Dermis microvascular lymphatic vessel endothelial cell (primary cell): ENCODE measurements at places on chromosomes 16 and 17. TPM values are rescaled to one million over a fixed set of nuclear protein-coding genes. Genes with fewer than 3 reads are reported as not detected.

Gene KRTAP9-1
- total RNA-seq = not detected in 2 replicates

Gene SOX9
- not detected in 2 replicates for total RNA-seq

Gene BORCS6
- 7.8 and 10.1 TPM in 2 replicates for total RNA-seq

Gene CCDC92B
- total RNA-seq = not detected in 2 replicates

Gene C17orf78
- not detected in 2 replicates for total RNA-seq

Gene HOXB4
- total RNA-seq = 0.90 and 1.0 TPM in 2 replicates

Gene ALG1
- total RNA-seq = 24.8 and 30.1 TPM in 2 replicates

Gene ZPBP2
- not detected in 2 replicates for total RNA-seq

Gene CCDC78
- 0.26 and 0.76 TPM in 2 replicates for total RNA-seq

Gene HAS3
- total RNA-seq = 1.0 and 7.6 TPM in 2 replicates

Gene CMTM2
- not detected in 2 replicates for total RNA-seq

Gene KRT36
- total RNA-seq = 0.38 TPM in 1 of 2 replicates, not detected in the other

Gene KRTAP9-2
- total RNA-seq = not detected in 2 replicates

Gene SKAP1
- under 0.01 TPM in 1 of 2 replicates, not detected in the other for total RNA-seq

Gene SLC7A6
- total RNA-seq = 10.5 and 15.2 TPM in 2 replicates

Gene ATAD5
- 1.5 and 2.7 TPM in 2 replicates for total RNA-seq

Gene SPIRE2
- 1.0 and 2.4 TPM in 2 replicates for total RNA-seq

Gene IRF8
- total RNA-seq = 5.1 and 15.8 TPM in 2 replicates

Gene MKS1
- total RNA-seq = 11.8 and 12.7 TPM in 2 replicates
